Occipital lobe (tissue), 3 donors: ENCODE measurements at places on chromosomes 3 and 15.

DNA sequence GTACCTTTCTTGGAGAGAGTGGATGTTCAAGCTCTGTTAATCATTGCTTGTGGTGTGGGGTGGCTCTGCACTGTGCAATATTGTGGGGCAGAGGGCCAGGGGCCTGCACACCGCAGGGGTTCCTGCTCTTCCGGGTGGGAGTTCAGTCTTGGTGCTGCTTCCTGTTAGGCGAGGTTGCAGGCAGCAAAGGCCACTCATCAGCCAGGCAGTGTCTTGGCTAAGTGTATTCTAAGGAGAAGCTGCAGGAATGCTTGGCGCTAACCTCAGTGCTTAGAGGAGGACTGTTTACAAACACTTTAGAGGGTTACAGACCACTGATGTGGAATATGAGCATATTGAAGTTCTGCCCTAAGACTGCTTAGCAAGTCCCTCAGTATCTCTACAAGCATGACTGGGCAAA lies 81.7 kb downstream of the CEP63 start:
- no peak for DNase-seq

DNA sequence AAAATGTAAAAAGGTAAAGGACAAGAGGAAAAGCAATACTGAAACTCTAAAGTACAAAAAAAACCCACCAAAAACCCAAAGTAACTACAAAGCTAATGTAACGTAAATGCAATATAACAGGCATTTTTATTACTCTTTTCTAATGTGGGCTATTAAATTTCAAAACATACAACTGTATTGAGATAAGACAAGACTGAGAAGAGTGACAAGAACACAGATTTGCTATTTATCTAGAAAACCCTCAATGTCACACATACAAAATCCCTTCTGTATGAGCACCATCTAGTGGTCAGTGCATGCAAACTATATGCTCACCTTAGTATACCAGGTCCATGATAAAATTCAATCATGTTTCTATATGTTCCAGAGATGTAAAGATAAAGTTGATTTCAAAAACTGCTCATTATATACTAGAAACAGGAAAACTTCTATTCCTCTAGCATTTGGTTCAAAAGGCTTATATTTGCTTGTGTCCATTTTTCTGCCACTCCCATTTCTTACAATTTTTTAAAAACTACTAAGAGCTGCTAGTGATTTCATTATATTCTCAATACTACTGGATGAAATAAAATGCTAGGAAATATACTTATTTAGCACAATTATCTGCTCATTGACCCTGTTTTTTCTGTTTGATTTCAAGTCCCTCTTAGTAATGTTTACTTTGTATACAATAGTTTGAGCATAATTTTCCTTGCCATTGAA lies 111.4 kb downstream of the DLG1 start:
- no peak for DNase-seq

GRCh38 chr3:121295452-121295851 lies 250.3 kb downstream of the POLQ start:
- no peak for DNase-seq

DNA sequence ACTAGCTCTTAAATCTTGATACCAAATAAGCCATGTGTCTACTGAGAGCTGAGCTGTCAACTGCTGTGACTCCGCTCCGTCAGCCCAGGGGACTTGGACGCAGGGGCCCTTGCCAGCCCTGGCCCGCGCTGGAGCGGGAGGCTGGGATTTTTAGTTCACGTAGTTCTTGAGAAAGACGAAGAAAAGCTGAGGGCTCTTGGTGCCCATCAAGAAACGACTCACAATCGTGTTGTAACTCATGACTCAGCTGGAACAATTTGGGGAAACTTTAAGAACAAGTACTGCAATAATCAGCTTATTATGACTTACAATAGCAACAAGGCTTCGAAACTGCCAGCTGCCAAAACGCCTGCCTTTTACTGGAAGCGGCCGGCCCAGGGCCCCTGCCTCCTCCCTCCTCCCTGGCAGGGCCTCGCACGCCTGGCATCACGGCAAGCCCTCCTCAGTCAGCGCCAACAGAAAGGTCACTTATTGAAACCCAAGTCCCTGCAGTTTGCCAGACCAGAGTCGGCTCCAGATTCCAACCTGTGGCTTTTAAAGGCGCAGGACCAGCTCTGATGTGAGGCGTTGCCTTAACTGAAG lies 60.3 kb downstream of the RGMA start:
- peak; percentile 81 for DNase-seq

DNA sequence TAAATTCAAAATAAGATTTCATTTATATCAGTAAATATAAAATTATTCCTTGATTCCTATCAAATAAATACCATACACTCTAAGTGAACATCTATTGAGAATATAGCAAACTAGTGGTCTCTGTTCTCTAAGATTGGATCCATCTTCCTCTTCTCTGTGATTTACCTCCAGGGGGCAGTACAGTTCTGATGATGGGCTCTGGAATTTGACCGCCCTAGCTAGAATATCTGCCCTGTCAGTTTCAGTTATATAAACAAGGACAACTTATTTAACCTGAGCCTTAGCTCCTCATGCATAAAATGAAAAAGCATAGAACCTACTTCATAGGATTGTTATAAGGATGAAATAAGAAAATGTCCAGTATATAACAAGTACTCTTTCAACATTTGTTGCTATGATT lies 171.1 kb upstream of the CCDC54 start:
- DNase-seq = no peak

DNA sequence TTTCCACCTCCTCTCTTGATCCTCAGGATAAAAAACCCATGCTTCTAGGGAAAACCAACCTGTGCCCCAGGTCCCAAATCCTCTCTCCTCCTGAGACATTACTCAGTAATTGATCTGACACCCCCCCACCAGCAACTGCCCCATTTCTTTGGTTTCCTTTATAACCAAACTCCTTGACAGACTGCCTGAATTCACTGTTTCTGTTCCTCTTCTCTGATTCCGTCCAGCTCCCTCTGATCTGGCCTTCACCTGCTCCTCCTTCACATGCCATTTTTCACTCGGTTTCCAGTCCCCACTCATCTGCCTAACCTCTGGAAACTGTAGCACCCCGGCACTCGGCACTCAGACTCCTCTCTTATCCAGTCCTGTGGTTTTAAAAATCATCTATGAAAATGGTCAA lies 2.1 kb downstream of the CCDC51 start:
- DNase-seq = no peak
